Activated CD8-positive, alpha-beta memory T cell treated with anti-CD3 and anti-CD28 coated beads for 4 hours (primary cell): ENCODE measurements at places on chromosomes 12 and 14.

- DNase-seq, result no peak
These were observed 2.9 kb downstream of the SPX start for GRCh38 chr12:21528953-21529352.

DNA sequence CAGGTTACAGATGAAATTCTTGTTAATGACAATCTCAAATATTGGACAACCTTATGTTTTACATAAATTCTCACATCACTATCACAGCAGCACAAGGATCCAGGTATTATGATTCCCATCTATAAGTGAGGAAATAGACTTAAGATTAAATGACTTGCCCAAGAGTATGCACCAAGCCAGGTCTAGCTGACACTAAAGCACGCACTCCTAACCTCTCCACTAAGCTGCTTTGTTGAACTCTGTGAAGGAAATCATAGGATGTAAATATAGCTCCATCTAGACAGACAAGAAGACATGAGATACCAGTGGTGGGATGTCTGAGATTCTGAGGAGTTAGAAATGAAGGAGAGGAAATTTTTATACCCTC lies 87.9 kb downstream of the PHLDA1 start:
- DNase-seq, result no peak

DNA sequence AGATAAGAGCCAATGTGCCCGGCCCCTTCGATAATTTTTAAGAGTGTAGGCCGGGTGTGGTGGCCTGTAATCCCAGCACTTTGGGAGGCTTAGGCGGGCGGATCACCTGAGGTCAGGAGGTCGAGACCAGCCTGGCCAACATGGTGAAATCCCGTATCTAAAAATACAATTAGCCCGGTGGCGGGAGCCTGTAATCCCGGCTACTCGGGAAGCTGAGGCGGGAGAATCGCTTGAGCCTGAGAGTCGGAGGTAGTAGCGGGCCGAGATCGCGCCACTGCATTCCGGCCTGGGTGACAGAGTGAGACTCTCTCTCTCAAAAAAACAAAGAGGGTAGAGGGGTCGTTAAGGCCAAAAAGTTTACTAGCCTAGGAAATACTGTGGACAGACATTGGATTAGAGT lies 2.6 kb downstream of the KRAS start:
- DNase-seq, result no peak

- DNase-seq, result no peak
These were observed 47.0 kb downstream of the VCPKMT start for GRCh38 chr14:50069325-50069724.

DNA sequence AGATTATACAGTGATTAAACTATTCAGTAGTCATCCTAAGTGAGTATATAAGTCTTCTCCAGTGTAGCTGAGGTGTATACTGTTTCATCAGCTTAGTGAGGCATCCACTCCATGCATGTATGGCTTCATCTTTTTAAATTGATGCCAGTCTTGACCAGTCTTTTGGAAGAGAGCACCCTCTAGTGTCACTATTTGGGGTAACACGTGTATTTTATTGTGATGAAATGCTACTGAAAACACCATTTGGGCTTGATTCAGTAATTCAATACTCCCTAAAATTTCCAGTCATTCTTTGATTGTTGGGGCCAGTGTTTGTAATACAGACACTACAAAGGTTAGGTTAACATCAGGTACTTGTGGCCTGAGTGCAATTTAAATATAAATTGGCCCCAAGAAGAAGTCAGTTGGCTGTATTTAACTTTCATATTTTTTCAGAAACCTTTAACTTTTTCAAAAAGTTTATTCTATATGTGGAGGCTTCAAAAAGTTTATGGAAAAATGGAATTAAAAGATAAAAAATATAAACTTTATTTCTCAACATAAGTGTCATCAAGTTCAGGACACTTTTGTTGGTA lies 35.3 kb downstream of the MIPOL1 start:
- no peak for DNase-seq

DNA sequence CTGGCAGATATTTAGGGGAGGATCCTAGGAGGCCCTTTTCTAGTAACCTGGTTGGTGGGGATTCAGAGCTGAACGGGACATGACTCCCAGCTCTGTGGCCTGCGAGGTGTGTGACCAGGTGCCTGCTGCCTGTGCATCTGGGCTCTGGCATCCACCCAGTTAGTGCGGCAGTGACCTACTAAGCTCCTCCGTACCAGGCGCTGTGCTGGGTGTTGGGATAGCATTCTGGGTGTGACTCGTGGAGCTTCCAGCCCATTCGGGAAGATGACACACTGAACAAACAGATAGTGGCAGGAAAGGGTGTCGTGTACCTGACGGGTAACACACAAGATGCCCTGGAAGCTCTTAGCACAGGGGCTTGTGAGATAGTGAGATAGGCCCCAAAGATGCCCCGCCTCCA lies 80.9 kb downstream of the ACACB start:
- DNase-seq, result no peak

DNA sequence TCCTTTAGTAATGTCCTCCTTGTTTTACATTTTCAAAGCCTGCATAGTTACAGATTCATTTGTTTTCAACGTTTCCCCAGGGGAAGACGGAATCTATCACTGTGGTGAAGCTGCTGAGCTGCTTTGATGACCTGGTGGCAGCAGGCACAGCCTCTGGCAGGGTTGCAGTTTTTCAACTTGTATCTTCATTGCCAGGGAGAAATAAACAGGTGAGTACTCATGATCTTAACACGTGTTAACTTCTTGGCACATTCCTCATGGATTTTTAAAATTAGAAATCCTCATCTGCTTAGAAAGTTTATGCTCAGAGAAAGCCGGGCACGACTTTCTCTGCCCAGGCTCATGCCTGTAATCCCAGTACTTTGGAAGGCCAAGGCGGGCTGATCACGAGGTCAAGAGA lies 44.5 kb downstream of the TECPR2 start:
- DNase-seq, result no peak

- DNase-seq, result no peak
These were observed 44.2 kb upstream of the MANSC4 start for GRCh38 chr12:27824126-27824842.

GRCh38 chr14:61766151-61766550 lies 3.9 kb downstream of the SNAPC1 start:
- no peak for DNase-seq

- no peak for DNase-seq
These were observed 10.6 kb downstream of the SVOP start for GRCh38 chr12:109010259-109010658.

DNA sequence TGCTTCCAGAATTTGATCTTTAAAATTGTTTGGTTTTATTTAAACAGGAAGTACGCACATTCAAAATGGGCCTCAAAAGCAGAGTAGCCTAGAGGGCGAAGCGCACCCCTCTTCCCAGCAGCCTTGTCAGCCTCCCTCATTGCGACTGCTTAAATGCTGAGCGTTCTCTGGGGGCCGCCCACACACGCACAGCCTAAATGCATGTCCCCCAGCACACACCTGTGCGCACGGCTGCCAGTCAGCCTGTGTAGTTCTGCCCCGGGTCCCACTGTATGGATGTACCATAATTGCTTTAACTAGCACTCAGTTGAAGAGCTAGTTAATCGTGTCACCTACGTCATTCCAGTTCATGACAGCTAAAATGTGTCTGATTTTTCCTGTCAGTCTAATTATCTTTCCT lies 79.3 kb downstream of the TESC start:
- DNase-seq, result no peak

DNA sequence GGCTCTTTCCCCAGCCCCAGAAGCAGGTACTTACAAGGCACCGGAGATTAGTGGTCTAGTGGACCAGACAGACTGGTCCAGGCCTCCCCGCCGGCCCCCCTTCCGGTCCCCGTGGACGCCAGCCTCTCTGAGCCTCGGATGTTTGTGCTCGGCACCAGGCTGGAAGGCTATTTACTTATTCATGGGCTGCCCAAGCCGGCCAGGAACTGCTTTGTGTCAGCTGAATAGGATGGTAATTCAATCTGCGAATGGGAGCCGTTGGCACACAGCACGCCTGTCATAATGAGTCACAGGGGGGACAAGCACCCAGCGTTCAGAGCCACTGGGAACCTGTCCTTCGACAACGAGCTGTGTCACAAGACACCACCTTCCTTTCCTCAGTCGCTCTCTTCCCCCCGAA lies 82.3 kb downstream of the RIMBP2 start:
- no peak for DNase-seq

GRCh38 chr12:40202095-40203059 lies 22.4 kb upstream of the LRRK2 start:
- no peak for DNase-seq

- DNase-seq, result no peak
These were observed 58.3 kb downstream of the TMCC3 start for GRCh38 chr12:94592080-94592479.

DNA sequence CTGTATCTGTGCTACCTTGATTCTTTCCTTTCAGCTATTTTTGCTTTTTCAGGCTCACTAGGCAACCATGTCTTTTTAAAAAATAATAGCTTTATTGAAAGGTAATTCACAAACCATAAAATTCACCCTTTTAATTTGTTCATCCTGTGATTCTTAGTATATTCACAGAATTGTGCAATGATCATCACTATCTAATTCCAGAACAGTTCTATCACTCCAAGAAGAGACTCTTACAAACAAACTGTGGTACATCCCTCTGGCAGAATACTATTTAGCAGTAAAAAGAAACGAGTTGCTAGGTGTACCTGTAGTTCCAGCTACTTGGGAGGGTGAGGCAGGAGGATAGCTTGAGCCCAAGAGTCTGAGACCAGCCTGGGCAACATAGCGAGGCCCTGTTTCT lies 14.8 kb downstream of the CREBL2 start:
- DNase-seq, result no peak

DNA sequence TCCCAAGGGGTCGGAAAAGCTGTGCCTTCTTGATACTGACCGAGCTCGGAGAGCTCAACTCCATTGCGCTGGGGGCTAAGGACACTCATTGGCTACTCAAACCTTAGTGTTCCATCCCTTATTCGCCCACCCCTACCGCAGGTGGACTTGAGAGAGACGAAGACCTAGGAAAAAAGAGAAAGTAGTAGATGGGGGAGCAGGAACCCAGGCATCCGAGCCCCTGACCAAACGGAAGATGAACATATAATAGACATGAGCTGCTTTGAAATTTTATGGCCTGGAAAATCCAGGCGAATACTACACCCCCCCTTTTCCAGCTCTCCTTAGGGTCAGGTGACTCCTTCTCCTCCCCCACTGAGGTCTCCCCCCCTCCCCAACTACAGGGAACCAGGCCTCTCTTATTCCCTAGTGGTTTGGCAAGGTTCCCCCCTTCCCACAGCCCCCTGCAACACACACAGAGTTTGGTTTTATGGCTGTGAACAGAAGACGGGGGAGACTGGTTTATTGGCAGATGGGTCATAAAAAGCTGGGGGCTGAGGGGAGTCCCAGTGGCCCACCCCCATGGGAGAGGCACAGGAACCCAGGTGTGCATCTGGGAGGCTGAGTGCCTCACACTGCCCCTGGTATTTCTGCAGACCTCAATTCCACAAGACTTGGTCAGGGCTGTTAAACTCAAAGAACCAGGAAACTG lies 1.6 kb downstream of the GDF11 start:
- no peak for DNase-seq

DNA sequence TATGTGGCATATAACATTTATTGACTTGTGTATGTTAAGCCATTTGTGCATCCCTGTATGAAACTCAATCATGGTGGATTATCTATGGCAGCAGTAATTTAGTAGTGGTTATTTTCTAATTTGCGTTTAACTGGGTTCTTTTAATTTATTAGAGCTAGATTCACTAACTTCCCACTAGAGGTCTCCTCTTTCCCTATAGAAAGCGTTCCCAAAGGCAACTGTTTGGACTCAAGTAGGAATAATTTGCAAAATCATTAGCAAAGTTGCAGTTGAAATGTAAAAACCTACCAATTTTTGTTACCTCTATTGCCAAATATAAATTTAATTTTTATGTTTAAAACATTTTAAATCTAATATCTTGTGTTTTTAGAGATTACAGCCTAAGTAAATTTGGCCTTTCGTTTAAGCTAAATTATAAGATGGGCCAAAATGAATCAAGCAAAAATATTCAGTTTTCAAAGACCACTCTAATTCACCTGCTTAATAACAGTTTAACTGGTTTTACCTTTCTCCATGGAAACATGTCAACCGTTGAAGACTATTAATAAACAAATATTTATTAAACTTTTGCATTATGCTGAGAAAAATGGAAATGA lies 6.0 kb downstream of the DMAC2L start:
- DNase-seq, result no peak

- DNase-seq, result no peak
These were observed 15.3 kb downstream of the WDR20 start for GRCh38 chr14:102154821-102155549.

GRCh38 chr14:71243697-71244096 lies 336.4 kb downstream of the PCNX1 start:
- DNase-seq, result no peak

- DNase-seq, result no peak
These were observed 762.4 kb downstream of the SLC6A15 start for GRCh38 chr12:84150201-84150600.

DNA sequence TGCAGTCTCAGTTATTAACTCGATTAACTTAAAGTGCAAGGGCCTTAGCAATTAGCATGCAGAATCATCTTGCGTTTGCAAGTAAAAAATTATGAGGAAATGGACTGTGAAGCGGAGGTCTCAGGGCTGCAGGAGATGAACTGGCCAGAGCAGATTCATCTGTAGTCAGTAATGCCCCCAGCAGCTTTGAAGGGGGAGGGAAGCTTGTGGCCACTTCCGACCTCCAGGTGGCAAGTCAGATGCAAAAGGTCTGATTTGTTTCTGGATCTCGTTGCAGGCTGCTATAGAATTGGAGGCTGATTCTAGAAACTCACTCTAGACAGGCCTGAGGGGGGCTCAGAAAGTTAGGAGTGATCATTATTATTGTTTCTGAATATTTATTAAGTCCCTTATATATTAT lies 107.4 kb upstream of the RGS6 start:
- no peak for DNase-seq

- DNase-seq, result no peak
These were observed 3.8 kb upstream of the NUMB start for GRCh38 chr14:73462048-73462715.

GRCh38 chr12:75374971-75375370 lies 15.9 kb upstream of the GLIPR1L2 start:
- no peak for DNase-seq
